ENCODE measurements at places on chromosomes 3 and 15.
A peak's percentile ranks its signal among the peaks of the same experiment; 100 is the strongest.

GRCh38 chr3:77524463-77524862 lies 484.6 kb downstream of the ROBO2 start:
- DNase-seq: no peak

DNA sequence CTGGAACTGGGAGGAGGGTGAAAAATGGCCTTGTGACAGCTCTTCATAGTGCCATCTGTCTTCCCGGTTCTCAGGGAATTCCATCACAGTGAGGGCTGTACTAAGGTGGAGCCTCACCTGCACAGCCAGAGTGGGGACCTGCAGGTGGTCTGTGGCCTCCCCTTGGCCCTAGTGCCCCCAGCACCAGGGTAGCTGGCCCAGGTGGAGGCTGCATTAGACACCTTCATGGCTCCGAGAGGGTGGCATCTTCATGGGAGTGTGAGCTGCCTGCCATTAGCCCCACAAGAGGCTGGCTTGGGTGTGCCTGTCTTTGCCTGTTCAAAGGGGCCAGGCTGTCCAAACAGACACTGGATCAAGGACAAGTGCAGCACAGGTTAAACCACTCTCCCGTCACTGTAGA lies 95.5 kb upstream of the PRR23E start:
- no peak for DNase-seq

DNA sequence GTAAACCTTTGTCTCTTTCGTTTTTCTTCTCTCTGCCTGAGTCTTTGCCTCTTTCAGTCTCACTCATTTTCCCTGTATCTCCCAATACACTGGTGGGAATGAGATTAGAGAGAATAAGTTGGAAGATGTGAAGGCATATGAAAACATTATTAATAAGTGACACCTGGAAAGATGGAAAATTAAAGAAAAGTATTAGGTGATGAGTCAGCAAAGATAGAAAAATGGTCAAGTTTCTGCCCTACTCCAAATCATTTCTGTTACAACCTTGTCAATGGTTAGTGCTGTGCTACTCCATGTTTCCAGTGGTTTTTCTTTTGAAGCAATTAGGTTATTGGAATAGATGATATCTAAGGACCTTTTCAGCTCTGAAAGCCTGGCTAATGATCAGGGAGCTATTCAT lies 252.8 kb downstream of the LSAMP start:
- DNase-seq: no peak

DNA sequence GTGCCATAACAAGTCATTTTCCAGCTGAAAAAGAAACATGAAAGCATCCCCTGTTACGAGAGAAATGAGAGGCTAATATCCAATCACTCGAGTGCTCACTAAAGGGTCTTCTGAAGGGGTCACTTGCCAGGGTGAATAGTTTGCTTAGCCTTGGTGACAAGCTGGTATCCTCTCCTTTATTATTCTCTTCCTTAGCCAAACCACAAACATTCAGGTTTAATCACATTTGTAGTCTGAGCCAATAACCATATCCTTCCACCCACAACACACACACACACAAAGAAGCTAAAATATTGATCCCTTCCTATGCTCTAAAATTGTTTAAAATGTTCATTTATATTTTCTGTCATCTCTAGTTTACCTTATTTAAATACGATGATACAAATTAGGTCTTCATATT lies 240.5 kb upstream of the TMCO5A start:
- DNase-seq: no peak

DNA sequence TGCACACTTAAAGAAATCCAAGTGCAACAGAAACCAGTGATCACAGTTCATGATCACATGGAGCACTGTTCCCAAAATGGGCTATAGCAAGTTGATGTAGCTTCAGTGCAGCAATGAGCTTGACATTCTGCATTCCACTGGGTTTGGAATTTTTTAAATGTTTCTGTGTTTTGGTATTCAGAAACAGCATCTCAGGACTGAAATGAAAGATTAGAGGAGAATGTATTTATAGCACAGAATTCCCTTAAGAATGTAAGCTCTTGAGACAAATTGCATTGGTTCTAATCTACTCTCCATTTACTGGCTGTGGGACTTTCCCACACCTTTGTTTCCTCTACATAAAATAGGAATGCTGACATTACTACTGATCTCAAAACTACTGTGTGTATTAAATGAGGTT lies 162.7 kb downstream of the FGF12 start:
- no peak for DNase-seq

DNA sequence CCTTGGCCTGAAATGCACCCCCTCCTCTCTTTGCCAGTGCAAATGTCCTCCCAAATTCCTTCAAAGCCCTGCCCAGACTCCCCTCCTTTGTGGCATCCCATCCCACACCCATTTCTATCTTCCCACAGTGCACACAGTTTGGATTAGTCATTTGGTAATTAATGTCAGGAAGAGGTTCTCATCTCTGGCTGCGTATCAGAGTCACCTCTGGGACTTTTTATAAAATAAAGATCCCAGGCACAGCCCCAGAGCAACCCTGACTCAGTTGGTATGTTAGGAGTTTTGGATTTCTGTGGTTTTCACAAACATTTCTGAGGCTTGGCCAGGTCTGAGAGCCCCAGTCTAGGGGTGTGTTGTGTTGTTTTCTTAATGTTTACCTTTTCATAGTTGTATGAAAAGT lies 41.6 kb downstream of the C3orf20 start:
- no peak for DNase-seq

GRCh38 chr3:49908373-49909199 lies 4.9 kb upstream of the MST1R start:
- peak; percentile 73 for DNase-seq

DNA sequence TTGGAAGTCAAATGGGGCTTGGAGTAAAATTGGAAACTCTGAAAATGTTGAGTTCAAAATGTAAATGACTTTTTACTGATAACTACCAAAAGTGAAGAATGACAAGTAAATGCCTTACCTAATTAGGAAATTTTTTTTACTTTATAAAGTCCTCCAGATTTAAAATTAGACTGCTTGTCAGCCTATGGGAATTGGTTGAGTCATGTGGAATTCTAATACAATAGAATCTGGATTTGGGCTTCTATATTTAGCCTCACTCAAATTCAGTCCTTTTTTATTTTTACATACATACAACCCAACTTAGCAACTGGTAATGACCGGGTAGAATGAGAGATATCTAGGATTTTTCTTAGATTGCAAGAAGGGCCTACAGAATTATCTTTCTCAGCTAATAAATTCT lies 158.9 kb upstream of the CADPS start:
- no peak for DNase-seq

- DNase-seq: peak; percentile 64
Observed at GRCh38 chr3:39021465-39022285, 30.1 kb downstream of the SCN11A start.

GRCh38 chr15:97200161-97200560 lies 760.3 kb upstream of the ARRDC4 start:
- DNase-seq: no peak

- DNase-seq: no peak
Observed at GRCh38 chr3:142787719-142788118, 63.9 kb downstream of the TRPC1 start.

- DNase-seq: no peak
Observed at GRCh38 chr15:59406446-59406845, 31.5 kb upstream of the FAM81A start.

Measured in erythroblast (primary cell).